ENCODE measurements at places on chromosomes 7 and 10.

DNA sequence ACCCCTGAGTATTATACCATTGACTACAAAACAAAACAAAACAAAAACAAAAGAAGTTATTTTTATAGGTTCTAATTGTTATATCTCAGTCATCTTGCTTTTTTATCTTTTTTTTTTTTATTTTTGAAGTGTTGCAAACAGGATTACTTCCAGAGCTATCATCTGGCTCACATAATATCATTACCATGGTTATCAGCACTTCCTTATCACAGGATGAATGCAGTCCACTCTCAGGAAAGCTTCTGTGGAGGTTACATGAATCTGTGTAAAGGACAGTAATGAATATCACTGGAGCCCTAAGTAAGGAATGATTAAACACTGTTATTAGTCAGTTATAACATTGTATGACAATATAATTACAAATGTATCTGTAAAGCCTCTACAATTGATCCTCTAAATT, 451.5 kb downstream of the PLXDC2 start:
- DNase-seq: no peak

GRCh38 chr10:33136271-33136670, 178.2 kb upstream of the ITGB1 start:
- no peak for DNase-seq

GRCh38 chr7:47186316-47186715, 395.6 kb downstream of the TNS3 start:
- no peak for DNase-seq

DNA sequence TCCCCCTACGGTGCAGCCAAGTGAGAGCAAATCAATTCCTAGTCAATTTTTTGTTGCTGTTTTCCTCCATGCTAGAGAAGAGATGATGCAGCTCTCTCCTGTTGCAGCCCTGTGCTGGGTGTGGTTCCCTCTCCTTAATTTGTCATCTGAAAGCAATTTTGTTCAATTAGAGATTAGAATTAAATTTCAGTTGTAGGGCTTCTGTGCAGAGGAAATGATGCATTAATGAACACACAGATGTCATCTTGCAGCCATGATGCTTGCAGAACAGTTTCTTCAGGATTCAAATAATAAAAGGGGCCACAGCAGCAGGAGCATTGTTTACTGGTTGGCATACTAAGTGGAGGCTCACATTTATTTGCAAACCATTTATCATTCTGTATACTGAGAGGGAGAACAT, 266.0 kb downstream of the AUTS2 start:
- no peak for DNase-seq

GRCh38 chr10:131750171-131750895, 150.5 kb upstream of the PPP2R2D start:
- peak; percentile 41 for DNase-seq

GRCh38 chr10:74419958-74420375, 268.9 kb downstream of the ADK start:
- DNase-seq: no peak

- DNase-seq: no peak
Measured at GRCh38 chr7:80521809-80522208, 9.9 kb upstream of the GNAT3 start.

All from endodermal cell (in vitro differentiated cells).